Activated CD8-positive, alpha-beta memory T cell treated with anti-CD3 and anti-CD28 coated beads, Interleukin-2, amount 10 ng/mL, durations not matched to agents 7 days and 5 days (primary cell): ENCODE measurements at places on chromosomes 4 and X.

DNA sequence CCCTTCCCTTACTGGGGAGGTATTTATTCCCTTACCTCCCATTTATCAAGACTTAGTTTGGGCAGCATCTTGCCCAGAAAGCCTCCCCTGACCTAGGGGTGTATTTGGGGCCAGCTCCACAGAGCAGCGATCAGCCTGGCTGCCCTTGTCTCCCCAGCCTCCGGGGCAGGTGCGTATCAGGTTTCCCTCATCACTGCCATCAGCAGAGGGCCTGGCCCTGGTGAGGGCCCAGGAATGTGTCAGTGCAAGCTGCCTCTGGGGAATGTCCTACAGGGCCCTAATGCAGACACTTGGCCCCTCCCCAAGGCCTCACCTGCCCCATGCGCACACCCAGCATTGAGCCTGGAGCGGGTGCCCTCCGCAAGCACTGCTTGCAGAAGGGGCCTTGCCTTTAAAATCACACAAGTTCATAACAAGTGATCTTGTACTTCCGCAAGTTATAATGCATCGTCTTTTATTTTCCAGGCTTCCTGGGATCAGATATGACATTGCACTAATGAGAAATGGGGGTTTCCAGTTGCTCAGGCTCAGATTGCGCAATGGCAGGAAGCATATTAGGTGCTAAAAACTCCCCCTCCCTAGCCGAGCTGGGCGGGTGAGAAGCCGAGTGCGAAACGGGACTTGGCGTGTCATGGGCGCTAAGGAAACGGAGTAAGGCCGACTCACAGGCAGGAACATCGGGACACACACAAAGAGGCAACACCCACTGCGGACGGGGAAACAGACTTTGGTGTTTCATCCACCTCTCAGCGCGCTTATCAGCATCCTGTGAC lies 25.4 kb upstream of the AFAP1 start:
- DNase-seq: no peak

GRCh38 chr4:183727482-183727881 lies 68.4 kb downstream of the TRAPPC11 start:
- DNase-seq: no peak

- no peak for DNase-seq
These were observed 110.1 kb downstream of the PGRMC2 start for GRCh38 chr4:128177498-128177897.

- DNase-seq: no peak
These were observed 52.9 kb upstream of the VEGFC start for GRCh38 chr4:176845636-176846035.

- DNase-seq: no peak
These were observed at the start of gene ASB9 for GRCh38 chrX:15269618-15270521. Gene ASB9 (minus strand): TSS chrX:15270083. CDS start chrX:15269874, 209 bp downstream.

DNA sequence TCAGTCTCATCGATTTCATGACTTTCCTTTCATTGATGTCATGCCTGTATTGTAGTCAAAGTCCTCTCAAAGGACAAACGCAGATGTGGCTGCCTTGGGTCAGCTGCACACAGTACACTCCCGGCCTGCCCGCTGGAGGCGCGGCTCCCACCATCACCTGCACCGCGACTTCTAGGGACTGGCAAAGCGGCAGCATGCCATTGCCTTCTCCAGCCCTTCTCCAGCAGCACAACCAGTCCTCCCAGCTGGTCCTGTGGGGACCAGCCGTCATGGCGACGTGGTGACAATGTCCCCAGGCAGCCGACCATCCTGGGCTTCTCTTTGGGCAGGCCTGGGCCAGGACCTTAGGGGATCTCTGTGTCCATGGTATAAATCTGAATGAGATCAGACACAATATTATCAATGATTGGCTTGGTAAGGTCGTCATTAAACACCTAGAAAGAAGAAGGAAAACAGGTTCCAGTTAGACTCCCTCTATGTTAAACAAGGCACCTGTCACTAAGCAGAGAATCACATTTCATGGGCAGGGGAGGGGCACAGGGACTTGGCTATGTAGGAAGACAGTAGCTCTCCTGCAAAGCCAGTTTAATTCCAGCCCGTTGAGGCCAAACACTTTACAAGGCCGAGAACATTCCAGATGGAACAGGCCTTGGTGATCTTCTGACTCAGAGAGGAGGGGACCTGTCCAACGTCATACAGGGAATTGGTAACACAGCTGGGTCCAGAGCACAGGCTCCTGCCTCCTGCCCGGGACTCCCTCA lies 10.7 kb downstream of the CCNQ start:
- no peak for DNase-seq
